Heart right ventricle (tissue), 16 donors: ENCODE measurements at places on chromosomes 13 and 19. TPM values are rescaled to one million over a fixed set of nuclear protein-coding genes. Genes with fewer than 3 reads are reported as not detected.

RXFP2 gene
- not detected for total RNA-seq

TMEM272 gene
- 0.65 TPM for total RNA-seq

C2CD4C gene
- total RNA-seq: 0.57 TPM

PLIN5 gene
- total RNA-seq: 39.2 TPM

CYP2A6 gene
- not detected for total RNA-seq

DKKL1 gene
- total RNA-seq: not detected

ANKRD24 gene
- total RNA-seq: 0.27 TPM

SEMA6B gene
- total RNA-seq: 23.2 TPM

FUT2 gene
- not detected for total RNA-seq

ZNF177 gene
- total RNA-seq: 1.6 TPM

TMPRSS9 gene
- not detected for total RNA-seq

GRCh38 chr13:99984461-99985240, 3.1 kb downstream of the ZIC2 start:
- H3K27me3 ChIP-seq: peaks cover 94% of the 10 kb centered on the region
- peaks cover 23% of the 10 kb centered on the region for H3K4me1 ChIP-seq
- H3K4me3 ChIP-seq: no peak overlapping the region
- DNase-seq: no peak

GRCh38 chr19:43505186-43505456, 575 bp upstream of the PHLDB3 start:
- peak overlapping the region; percentile 78 for H3K4me3 ChIP-seq
- no peaks in the 10 kb centered on the region for H3K27me3 ChIP-seq
- no peak for DNase-seq
- peaks cover 32% of the 10 kb centered on the region for H3K4me1 ChIP-seq

- DNase-seq: no peak
- H3K4me1 ChIP-seq: peaks cover 15% of the 10 kb centered on the region
- H3K27ac ChIP-seq: no peak overlapping the region
- H3K27me3 ChIP-seq: peaks cover 70% of the 10 kb centered on the region
- H3K4me3 ChIP-seq: peak overlapping the region; percentile 29
Observed at GRCh38 chr19:39515551-39516191, 732 bp downstream of the SELENOV start.

- peaks cover 46% of the 10 kb centered on the region for H3K36me3 ChIP-seq
- H3K27ac ChIP-seq: no peak overlapping the region
- H3K4me3 ChIP-seq: no peak overlapping the region
- H3K27me3 ChIP-seq: no peaks in the 10 kb centered on the region
- peaks cover 4% of the 10 kb centered on the region for H3K4me1 ChIP-seq
Observed at GRCh38 chr13:27079421-27079958, 92.1 kb downstream of the USP12 start.

DNA sequence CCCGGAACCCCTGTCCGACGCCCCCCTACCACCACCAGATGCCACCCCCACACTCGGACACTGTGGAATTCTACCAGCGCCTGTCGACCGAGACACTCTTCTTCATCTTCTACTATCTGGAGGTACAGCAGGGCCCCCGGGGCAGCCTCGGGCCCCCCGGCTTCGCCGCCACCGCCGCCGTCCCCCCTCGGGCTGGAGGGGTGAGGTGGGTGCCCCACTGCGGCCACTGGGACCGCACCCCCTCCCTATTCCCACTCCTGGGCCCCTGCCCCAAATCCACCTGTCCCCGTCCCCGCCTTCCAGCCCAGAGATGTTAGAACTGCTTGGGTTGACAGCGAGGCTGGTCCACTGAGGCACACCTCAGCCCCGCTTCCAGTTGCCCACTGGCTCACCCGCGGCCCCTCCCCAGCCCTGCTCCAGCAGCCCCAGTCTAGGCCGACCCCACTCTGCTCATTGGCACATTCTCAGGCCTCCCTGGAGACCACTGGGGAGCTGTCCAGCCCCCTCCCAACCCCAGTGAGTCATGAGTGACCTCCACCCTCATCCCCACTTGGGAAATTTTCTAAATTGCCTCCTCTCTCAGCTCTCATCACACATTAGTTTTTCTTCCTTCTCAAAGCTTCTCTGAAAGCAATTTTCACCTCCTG, 6.5 kb downstream of the LENG1 start:
- DNase-seq: no peak
- H3K27me3 ChIP-seq: no peaks in the 10 kb centered on the region
- H3K36me3 ChIP-seq: no peaks in the 10 kb centered on the region
- H3K27ac ChIP-seq: no peak overlapping the region

DNA sequence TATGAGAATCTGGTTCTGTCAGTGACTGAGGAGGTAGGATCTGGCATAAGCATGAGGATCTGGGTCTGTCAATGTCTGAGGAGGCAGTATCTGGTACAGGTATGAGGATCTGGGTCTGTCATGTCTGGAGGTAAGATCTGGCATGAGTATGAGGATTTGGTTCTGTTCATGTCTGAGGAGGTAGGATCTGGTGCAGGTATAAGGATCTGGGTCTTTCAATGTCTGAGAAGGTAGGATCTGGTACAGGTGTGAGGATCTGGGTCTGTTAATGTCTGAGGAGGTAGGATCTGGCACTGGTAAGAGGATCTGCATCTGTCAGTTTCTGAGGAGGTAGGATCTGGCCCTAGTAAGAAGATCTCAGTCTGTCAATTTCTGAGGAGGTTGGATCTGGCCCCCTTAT, 12.4 kb upstream of the PDCD2L start:
- H3K27me3 ChIP-seq: no peaks in the 10 kb centered on the region
- H3K36me3 ChIP-seq: peaks cover 100% of the 10 kb centered on the region
- DNase-seq: no peak
- no peak overlapping the region for H3K4me3 ChIP-seq

DNA sequence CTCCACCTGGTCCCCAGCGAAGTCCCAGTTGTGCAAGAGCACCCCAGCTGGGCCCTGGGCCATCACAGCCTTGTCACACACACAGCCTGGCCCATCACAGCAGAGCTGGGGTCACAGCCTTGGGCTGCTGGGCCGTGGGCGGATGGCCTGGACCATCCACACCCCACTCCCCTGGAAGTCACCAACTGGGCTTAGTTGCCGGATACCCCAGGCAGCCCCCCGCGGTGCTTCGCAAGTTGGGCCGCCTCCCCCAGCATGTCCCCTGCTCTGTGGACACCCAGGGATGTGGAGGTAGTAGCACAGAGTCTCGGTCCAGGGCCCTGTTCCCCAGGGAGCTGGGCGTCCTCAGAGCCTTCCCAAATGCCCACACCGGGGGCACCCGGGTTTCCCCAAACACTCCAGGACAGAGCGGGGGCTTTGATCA, 4.5 kb upstream of the ZNF554 start:
- H3K4me3 ChIP-seq: no peak overlapping the region
- no peak overlapping the region for H3K27ac ChIP-seq
- peaks cover under 1% of the 10 kb centered on the region for H3K4me1 ChIP-seq

- H3K4me1 ChIP-seq: peaks cover 6% of the 10 kb centered on the region
- peak; percentile 84 for DNase-seq
Observed at GRCh38 chr19:7680606-7681339, at the start of gene TRAPPC5. TSS of gene TRAPPC5 (plus strand) at chr19:7680833. CDS start at chr19:7682254, 1,421 bp downstream.

- peak overlapping the region; percentile 99 for H3K27ac ChIP-seq
- H3K4me1 ChIP-seq: peaks cover 100% of the 10 kb centered on the region
- peak overlapping the region; percentile 24 for H3K4me3 ChIP-seq
- no peaks in the 10 kb centered on the region for H3K36me3 ChIP-seq
- peak; percentile 57 for DNase-seq
Observed at GRCh38 chr19:13056052-13056660, 46.5 kb downstream of the LYL1 start.

GRCh38 chr13:32850316-32851052, 165.7 kb upstream of the KL start:
- peaks cover 21% of the 10 kb centered on the region for H3K4me1 ChIP-seq
- no peak overlapping the region for H3K4me3 ChIP-seq
- H3K27ac ChIP-seq: no peak overlapping the region
- no peak for DNase-seq

GRCh38 chr19:17398902-17399527, 5.0 kb upstream of the CCDC194 start:
- no peak overlapping the region for H3K4me3 ChIP-seq
- H3K27ac ChIP-seq: no peak overlapping the region
- peaks cover 24% of the 10 kb centered on the region for H3K4me1 ChIP-seq
- H3K27me3 ChIP-seq: peaks cover 10% of the 10 kb centered on the region
- DNase-seq: no peak

DNA sequence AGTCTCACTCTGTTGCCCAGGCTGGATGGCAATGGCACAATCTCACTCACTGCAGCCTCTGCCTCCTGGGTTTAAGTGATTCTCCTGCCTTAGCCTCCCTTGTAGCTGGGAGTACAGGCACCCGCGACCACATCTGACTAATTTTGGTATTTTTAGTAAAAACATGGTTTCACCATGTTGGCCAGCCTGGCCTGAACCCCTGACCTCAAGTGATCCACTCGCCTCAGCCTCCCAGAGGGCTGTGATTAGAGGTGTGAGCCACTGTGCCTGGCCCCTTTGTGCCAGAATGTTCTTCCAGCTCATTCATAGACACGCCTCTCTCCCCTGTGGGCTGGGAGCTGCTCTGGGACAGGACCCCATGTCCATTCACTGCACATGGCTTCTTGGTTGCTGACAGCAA, 9.1 kb downstream of the MYDGF start:
- no peaks in the 10 kb centered on the region for H3K27me3 ChIP-seq
- H3K36me3 ChIP-seq: peaks cover 72% of the 10 kb centered on the region
- no peak for DNase-seq
- peaks cover 3% of the 10 kb centered on the region for H3K4me1 ChIP-seq
- no peak overlapping the region for H3K27ac ChIP-seq

DNA sequence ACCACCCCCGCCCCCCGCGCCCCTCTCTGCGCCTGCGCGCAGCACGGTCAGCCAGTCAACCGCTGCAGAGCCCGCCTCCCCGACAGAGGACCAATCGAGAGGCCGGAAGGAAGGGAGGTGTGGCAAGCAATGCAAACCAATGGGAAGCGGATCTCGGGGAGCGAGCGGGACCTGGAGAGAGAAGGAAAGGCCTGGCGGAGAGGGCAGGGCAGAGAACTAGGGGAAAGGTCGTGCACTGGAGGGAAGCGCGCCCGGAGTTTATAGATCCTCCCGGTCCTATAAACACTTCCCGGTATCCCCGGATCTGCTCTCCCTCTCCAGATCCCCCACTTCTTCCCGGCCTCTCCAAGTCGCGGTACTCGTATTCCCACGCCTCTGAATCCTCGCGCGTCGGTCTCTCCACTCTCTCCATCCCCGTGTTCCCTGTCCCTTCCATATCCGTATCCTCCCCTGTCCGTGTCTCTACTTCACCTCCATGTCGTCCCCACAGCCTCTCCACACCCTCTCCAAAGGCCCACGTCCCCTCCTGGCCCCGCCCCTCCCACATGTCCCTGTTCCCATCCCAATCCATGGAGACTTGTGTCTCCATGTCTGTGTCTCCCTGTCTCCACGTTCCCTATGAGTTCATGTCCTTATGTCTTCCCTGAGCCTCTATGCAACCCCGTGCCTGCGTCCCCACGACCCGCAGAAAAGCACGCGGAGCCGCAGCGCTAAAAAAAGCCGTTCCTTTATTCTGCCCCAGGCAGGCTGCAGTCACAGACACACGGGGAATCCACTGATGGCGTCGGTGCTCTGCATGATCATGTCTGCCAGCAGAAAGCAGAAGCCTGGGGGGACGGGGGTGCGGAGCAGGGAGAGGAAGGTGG, 434 bp upstream of the ETFB start:
- no peaks in the 10 kb centered on the region for H3K36me3 ChIP-seq
- peaks cover 21% of the 10 kb centered on the region for H3K4me1 ChIP-seq
- no peaks in the 10 kb centered on the region for H3K27me3 ChIP-seq
- H3K4me3 ChIP-seq: peak overlapping the region; percentile 78
